ENCODE measurements at places on chromosomes 5 and 9. TPM values are rescaled to one million over a fixed set of nuclear protein-coding genes. Genes with fewer than 3 reads are reported as not detected.

The FCN2 gene
- polyA plus RNA-seq = not detected

The IFNW1 gene
- not detected for polyA plus RNA-seq

GRCh38 chr9:79129865-79130480 lies 441.8 kb upstream of the TLE4 start:
- peak; percentile 48 for DNase-seq
- H3K4me3 ChIP-seq = no peak overlapping the region
- no peaks in the 10 kb centered on the region for H3K27me3 ChIP-seq
- H3K36me3 ChIP-seq = no peaks in the 10 kb centered on the region
- H3K4me1 ChIP-seq = no peaks in the 10 kb centered on the region
- no peak overlapping the region for H3K27ac ChIP-seq

DNA sequence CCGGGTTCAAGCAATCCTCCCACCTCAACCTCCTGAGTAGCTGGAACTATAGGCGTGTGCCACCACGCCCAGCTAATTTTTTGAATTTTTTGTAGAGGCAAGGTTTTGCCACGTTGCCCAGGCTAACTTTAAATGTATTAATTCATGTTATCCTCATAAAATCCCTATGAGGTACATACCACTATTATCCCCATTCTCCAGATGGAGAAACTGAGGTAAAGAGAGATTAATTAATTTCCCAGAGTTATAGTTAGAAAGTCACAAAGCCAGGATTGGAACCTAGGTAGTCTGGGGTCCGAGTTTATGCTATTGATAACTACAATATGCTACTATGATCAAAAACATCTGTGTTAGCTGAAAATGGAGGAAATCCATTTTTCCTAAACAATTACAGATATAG lies 31.9 kb upstream of the GOLPH3 start:
- H3K27me3 ChIP-seq = no peaks in the 10 kb centered on the region
- H3K4me3 ChIP-seq = no peak overlapping the region
- H3K27ac ChIP-seq = no peak overlapping the region
- no peak for DNase-seq
- no peaks in the 10 kb centered on the region for H3K36me3 ChIP-seq
- H3K4me1 ChIP-seq = 0 out of 2 replicates have a peak, but pooled peaks cover 4% of the 10 kb centered on the region

- DNase-seq = no peak
- H3K27me3 ChIP-seq = no peaks in the 10 kb centered on the region
- H3K4me3 ChIP-seq = no peak overlapping the region
- no peaks in the 10 kb centered on the region for H3K36me3 ChIP-seq
- H3K4me1 ChIP-seq = peaks cover 5% of the 10 kb centered on the region
These were observed 284.2 kb downstream of the SMARCA2 start for GRCh38 chr9:2299156-2299842.

DNA sequence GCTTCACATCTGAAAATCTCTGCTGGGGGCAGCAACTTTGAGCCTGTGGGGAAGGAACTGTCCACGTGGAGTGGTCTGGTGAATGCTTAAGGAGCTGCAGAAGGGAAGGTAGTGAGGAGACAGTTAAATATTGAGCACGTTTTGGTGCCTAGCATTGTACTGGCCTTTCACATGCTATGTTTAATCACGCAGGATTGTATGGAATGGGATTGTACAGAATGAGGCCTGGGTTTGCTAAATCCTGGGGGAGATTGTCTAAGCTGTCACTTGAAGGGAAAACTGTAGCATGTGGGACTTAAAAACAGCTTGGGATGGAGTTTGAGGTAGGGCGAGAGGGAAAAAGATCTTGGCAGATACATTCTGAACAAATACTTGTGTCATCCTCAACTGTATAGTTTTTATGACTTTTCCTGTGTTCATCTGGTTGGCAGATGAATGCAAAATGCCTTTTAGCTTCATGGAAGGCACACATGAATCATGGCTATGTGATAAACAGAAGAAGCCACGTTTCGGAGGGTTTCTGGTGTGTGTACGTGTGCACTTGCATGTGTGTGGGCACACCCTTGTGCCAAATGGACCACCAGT lies 106.6 kb downstream of the TMC1 start:
- H3K27me3 ChIP-seq = no peaks in the 10 kb centered on the region
- H3K4me3 ChIP-seq = no peak overlapping the region
- DNase-seq = no peak
- peaks cover 6% of the 10 kb centered on the region for H3K36me3 ChIP-seq
